ENCODE measurements at places on chromosomes 7 and 10. TPM values are rescaled to one million over a fixed set of nuclear protein-coding genes. Genes with fewer than 3 reads are reported as not detected.

The CDHR1 gene
- total RNA-seq, result 0.04 TPM

The MACC1 gene
- not detected for total RNA-seq

The GDF10 gene
- total RNA-seq, result 0.12 TPM

The UCMA gene
- not detected for total RNA-seq

The EXOSC1 gene
- total RNA-seq, result 53.0 TPM
